Activated CD4-positive, alpha-beta T cell treated with anti-CD3 and anti-CD28 coated beads, Interleukin-2, amount 10 ng/mL, durations not matched to agents 24 days and 14 days (primary cell): ENCODE measurements at places on chromosomes 5 and 9. TPM values are rescaled to one million over a fixed set of nuclear protein-coding genes. Genes with fewer than 3 reads are reported as not detected.

DNA sequence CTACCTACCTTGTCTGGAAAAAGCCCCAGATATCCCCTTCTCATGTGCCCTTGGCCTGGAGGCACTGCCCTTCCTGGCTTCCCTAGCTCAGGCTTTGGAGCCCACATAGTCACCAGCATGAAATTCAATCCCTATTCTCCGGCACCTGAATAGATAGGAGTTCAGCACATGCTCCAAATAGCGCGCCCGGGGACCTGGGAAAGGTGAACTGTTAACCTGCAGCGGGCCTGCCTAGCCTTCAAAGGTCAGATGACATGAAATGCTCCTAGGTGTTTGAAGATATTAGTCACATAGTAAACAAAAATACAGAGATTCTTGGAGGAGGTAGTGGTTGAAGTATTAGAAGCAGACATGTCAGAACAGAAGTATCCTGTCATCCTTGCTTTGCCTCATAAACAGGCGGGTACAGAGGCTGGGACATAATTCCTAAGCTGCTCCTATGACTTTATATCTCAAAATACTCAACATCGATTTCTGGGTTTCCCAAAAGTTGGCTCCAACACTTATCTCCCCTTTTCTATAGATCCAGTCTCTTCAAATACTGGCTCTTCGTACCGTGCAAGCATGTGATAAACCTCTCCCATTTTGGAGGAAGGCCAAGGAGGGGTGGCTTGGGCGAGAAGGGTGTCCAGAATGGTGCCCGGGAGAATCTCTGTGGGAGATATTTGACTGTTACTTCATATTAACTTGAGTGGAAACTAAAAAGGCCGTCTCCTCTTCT, 88.0 kb upstream of the ANKH start:
- no peak overlapping the region for H3K4me3 ChIP-seq
- H3K4me1 ChIP-seq, result no peaks in the 10 kb centered on the region
- DNase-seq, result no peak
- H3K27me3 ChIP-seq, result peaks cover 2% of the 10 kb centered on the region
- H3K36me3 ChIP-seq, result no peaks in the 10 kb centered on the region

DNA sequence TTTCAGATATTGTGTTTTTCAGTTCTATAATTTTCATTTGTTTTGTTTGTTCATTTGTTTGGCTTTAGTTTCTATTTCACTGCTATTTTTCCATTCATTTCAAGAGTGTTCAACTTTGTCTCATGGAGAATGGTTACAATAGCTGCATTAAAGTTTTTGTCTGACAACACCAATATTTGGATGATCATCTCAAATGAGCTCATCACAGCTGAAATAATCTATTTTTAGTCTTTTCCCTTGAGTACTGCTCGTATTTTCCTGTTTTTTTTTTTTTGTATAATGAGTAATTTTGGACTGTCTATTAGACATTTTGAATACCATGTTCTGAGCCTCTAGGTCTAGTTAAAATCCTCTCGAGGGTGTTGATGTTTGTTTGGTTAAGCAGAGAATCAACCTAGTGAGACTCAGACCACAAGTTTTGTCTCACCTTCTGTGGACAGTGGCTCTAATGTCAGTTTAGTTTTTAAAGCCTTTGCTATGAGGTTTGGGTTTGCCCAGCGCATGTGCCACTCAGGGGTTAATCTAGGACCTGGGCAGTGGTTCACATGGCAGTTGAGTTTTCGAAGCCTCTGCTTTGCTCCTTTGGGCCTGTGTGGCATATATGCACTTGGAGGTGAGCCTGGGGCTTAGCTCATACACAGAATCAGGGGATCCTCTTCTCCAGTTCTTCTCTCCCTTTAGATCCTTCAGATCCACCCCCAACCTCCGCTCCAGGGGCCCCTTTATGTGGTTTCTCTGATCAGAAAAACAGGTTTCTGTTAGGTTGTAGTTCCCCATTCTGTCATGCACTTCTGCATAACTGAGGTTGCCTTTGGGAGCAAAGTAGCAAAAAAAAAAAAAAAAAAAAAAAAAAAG, 79.8 kb downstream of the ARSB start:
- DNase-seq, result no peak
- H3K27me3 ChIP-seq, result peaks cover 3% of the 10 kb centered on the region
- peaks cover 8% of the 10 kb centered on the region for H3K4me1 ChIP-seq
- peak overlapping the region; percentile 41 for H3K27ac ChIP-seq
- H3K4me3 ChIP-seq, result no peak overlapping the region

DNA sequence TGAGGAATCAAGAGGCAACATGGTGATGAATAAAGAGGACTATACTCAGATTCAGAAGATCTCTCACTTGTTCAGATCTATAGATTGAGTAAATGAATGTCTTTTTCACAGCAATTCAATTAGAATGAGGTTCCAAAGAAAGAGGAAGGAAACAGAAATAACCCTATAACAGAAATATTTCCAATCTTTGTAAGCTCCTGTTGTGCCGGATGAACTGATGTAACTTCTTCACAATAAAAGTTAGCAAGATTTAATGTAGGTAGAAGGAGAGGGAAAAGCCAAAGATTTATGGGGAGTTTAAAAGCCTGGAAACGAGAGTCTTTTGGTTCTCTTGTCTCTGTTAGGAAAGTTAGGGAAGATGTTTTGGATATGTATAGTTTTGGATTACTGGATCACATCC, 92.1 kb downstream of the PBX3 start:
- H3K27ac ChIP-seq, result no peak overlapping the region
- no peaks in the 10 kb centered on the region for H3K4me1 ChIP-seq
- H3K4me3 ChIP-seq, result no peak overlapping the region
- no peaks in the 10 kb centered on the region for H3K27me3 ChIP-seq

DNA sequence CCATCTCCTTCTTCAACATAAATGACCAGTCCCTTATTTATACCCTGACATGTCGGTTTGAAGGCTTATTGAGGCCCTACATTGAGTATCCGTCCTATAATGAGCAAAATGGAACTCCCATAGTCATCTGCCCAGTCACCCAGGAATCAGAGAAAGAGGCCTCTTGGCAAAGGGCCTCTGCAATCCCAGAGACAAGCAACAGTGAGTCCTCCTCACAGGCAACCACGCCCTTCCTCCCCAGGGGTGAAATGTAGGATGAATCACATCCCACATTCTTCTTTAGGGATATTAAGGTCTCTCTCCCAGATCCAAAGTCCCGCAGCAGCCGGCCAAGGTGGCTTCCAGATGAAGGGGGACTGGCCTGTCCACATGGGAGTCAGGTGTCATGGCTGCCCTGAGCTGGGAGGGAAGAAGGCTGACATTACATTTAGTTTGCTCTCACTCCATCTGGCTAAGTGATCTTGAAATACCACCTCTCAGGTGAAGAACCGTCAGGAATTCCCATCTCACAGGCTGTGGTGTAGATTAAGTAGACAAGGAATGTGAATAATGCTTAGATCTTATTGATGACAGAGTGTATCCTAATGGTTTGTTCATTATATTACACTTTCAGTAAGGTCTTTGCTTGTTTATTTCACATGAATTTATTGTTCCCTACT, 38.2 kb upstream of the BTNL3 start:
- peaks cover 2% of the 10 kb centered on the region for H3K4me1 ChIP-seq
- H3K27ac ChIP-seq, result no peak overlapping the region
- H3K4me3 ChIP-seq, result no peak overlapping the region
- no peaks in the 10 kb centered on the region for H3K36me3 ChIP-seq
- H3K27me3 ChIP-seq, result no peaks in the 10 kb centered on the region

- DNase-seq, result no peak
- no peaks in the 10 kb centered on the region for H3K27me3 ChIP-seq
- H3K27ac ChIP-seq, result no peak overlapping the region
- no peak overlapping the region for H3K4me3 ChIP-seq
Measured at GRCh38 chr5:7565559-7565958, 169.6 kb downstream of the ADCY2 start.

- DNase-seq, result no peak
- no peaks in the 10 kb centered on the region for H3K36me3 ChIP-seq
- no peak overlapping the region for H3K27ac ChIP-seq
- H3K27me3 ChIP-seq, result no peaks in the 10 kb centered on the region
- H3K4me3 ChIP-seq, result no peak overlapping the region
Measured at GRCh38 chr5:53350991-53351770, 129.2 kb upstream of the FST start.

GRCh38 chr9:20580673-20581072, 41.6 kb downstream of the MLLT3 start:
- DNase-seq, result no peak
- peaks cover 59% of the 10 kb centered on the region for H3K36me3 ChIP-seq
- H3K4me3 ChIP-seq, result no peak overlapping the region
- peaks cover 48% of the 10 kb centered on the region for H3K4me1 ChIP-seq

DNA sequence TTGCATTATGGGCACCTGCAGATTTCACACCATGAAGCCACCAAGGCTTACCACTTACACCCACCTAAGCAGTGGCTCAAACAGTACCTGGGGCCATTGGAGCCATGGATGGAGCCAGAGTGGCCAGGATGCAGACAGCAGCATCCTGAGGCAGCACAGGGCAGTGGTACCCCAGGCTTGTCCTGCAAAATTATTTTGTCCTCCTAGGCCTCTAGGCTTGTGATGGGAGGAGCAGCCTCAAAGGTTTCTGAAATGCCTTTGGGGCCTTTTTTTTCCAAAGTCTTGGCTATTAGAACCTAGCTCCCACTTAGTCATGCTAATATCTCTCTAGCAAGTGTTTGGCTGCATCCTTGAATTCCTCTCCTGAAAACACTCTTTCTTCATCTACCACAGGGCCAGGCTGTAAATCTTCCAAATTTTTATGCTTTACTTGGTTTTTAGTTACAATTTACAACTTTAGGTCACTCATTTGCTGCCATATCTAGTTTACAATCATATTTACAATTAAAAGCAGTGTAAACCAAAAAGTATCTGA, 15.7 kb downstream of the TMC1 start:
- no peak for DNase-seq
- H3K27ac ChIP-seq, result no peak overlapping the region
- peaks cover 33% of the 10 kb centered on the region for H3K4me1 ChIP-seq
- H3K27me3 ChIP-seq, result no peaks in the 10 kb centered on the region

DNA sequence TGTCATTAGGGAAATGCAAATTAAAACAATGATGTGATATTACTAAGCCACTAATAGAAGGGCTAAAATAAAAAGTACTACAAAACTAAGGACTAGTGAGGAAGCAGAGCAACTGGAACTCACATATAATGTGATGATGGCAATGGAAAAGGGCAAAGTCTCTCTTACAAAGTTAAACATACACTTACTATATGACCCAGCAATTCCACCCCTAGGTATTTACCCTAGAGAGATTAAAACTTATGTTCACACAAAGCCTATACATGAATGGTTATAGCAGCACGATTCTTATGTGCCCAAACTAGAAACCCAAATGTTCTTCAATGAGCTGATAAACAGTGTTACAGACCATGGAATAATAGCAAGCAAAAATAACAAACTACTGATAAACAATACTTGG, 643.7 kb downstream of the TLE1 start:
- no peaks in the 10 kb centered on the region for H3K36me3 ChIP-seq
- no peak for DNase-seq
- no peaks in the 10 kb centered on the region for H3K27me3 ChIP-seq

DNA sequence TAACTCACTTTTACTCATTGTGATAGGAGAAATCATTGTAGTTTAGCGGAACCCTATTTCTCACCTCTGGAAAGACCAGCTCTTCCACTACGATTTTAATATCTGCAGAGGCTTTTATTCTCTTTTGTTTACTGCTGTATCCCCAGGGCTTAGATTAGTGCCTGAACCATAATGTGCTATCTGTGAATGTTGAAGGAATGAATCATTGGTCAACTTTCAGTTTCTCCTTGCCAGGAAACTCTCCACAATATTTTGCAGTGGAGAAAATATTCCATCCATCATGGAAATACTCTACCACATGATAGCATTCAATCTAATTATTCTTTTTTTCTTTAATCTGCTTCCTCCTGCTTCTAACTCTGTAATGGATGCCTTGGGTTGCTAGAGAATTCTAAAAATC, 263.5 kb upstream of the PTPRD start:
- H3K27ac ChIP-seq, result no peak overlapping the region
- H3K36me3 ChIP-seq, result no peaks in the 10 kb centered on the region
- H3K4me1 ChIP-seq, result no peaks in the 10 kb centered on the region
- DNase-seq, result no peak

GRCh38 chr5:168892618-168893186, 313.5 kb upstream of the PANK3 start:
- no peak overlapping the region for H3K4me3 ChIP-seq
- H3K27me3 ChIP-seq, result peaks cover 13% of the 10 kb centered on the region
- H3K27ac ChIP-seq, result no peak overlapping the region
- H3K4me1 ChIP-seq, result no peaks in the 10 kb centered on the region
- no peaks in the 10 kb centered on the region for H3K36me3 ChIP-seq

GRCh38 chr5:140261403-140262171, 41.3 kb downstream of the PFDN1 start:
- peaks cover 61% of the 10 kb centered on the region for H3K4me1 ChIP-seq
- peaks cover 37% of the 10 kb centered on the region for H3K36me3 ChIP-seq

DNA sequence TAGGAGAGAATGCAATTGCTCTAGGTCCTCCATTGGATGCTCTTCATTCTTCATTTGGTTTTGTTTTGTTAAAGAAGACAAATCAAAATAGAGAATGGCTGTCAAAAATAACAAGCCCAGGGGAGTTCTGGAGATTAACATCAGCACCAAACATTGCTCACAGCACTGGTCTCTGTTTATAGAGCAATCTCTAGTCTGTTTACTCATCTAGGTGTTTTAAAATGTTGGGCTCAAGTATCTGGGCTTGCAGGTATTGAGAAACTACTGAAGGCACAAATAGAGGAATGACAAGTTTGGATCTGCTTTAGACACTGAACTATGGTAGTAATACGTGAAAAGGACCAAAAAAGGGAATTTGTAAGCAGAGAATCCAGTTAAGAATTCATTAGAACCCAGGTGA, 77.0 kb upstream of the TMC1 start:
- DNase-seq, result no peak
- peaks cover 5% of the 10 kb centered on the region for H3K27me3 ChIP-seq

DNA sequence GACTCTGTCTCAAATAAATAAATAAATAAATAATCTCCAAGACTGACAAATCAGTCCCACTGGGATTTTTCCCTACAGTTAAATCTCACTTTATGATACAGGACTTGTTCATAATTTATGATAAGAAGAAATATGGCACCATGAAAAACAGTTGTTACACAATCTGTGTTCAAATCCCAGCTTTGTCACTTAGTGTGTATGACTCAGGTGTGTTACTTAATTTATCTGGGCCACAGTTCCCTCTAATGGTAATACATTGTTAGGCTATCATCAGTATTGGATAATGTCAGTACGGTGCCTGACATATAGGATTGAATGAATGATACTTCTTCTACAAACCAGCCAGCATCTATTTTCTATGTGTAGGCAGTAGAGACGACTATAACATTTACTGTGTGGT, 23.1 kb downstream of the SLC36A3 start:
- no peak overlapping the region for H3K4me3 ChIP-seq
- no peaks in the 10 kb centered on the region for H3K36me3 ChIP-seq
- H3K27ac ChIP-seq, result no peak overlapping the region
- DNase-seq, result no peak
- peaks cover 10% of the 10 kb centered on the region for H3K27me3 ChIP-seq

Gene IFNA13
- total RNA-seq, result not detected in 2 replicates

Gene LCN15
- total RNA-seq, result not detected in 2 replicates

Gene PCDHA9
- not detected in 2 replicates for total RNA-seq

Gene KLF4
- total RNA-seq, result 1.0 and 1.2 TPM in 2 replicates

Gene PPP2R2B
- total RNA-seq, result 0.12 TPM in 1 of 2 replicates, not detected in the other
